ENCODE measurements at places on chromosomes 3 and 15. TPM values are rescaled to one million over a fixed set of nuclear protein-coding genes. Genes with fewer than 3 reads are reported as not detected.

PLSCR2 gene
- not detected for total RNA-seq

TMEM108 gene
- 0.12 TPM for total RNA-seq

GP9 gene
- total RNA-seq: not detected

ZSCAN2 gene
- total RNA-seq: 6.0 TPM

ZNF639 gene
- 14.9 TPM for total RNA-seq

FNDC3B gene
- total RNA-seq: 103 TPM

GOLGA8R gene
- 2.8 TPM for total RNA-seq

TRH gene
- not detected for total RNA-seq

CCDC13 gene
- total RNA-seq: 0.23 TPM

SMCO1 gene
- not detected for total RNA-seq

EPHA3 gene
- under 0.01 TPM for total RNA-seq

SHC4 gene
- total RNA-seq: 4.1 TPM

COLQ gene
- 0.35 TPM for total RNA-seq

TRAT1 gene
- total RNA-seq: not detected

GLT8D1 gene
- total RNA-seq: 105 TPM

SERF2 gene
- total RNA-seq: 435 TPM

NANOGP8 gene
- not detected for total RNA-seq

LSG1 gene
- total RNA-seq: 27.1 TPM

PTH1R gene
- total RNA-seq: 0.15 TPM

CLSTN2 gene
- total RNA-seq: 0.82 TPM

GPR176 gene
- total RNA-seq: 163 TPM

TRIM42 gene
- total RNA-seq: not detected

GTF2A2 gene
- 25.9 TPM for total RNA-seq

FILIP1L gene
- 8.5 TPM for total RNA-seq

ANKUB1 gene
- total RNA-seq: not detected

ZDHHC19 gene
- not detected for total RNA-seq

SLC22A14 gene
- total RNA-seq: 0.23 TPM

DNAH12 gene
- total RNA-seq: under 0.01 TPM

SEMA6D gene
- total RNA-seq: 14.9 TPM

MINAR1 gene
- total RNA-seq: 0.98 TPM

CD200R1 gene
- total RNA-seq: 0.08 TPM

IMPG2 gene
- total RNA-seq: 0.23 TPM

ROPN1 gene
- total RNA-seq: not detected

KNG1 gene
- not detected for total RNA-seq

NUP210 gene
- not detected for total RNA-seq

MEIS2 gene
- 57.7 TPM for total RNA-seq

IL17RE gene
- total RNA-seq: 0.23 TPM

C3orf85 gene
- not detected for total RNA-seq

SLC27A2 gene
- not detected for total RNA-seq

COL6A5 gene
- total RNA-seq: 0.12 TPM

ASB14 gene
- not detected for total RNA-seq

NPAP1 gene
- not detected for total RNA-seq

CHL1 gene
- not detected for total RNA-seq

LEKR1 gene
- 0.47 TPM for total RNA-seq

TMEM266 gene
- 0.82 TPM for total RNA-seq

SPTBN5 gene
- 0.23 TPM for total RNA-seq

CCDC9B gene
- 38.0 TPM for total RNA-seq

TMEM89 gene
- total RNA-seq: not detected

ITPKA gene
- 0.60 TPM for total RNA-seq

Measured in smooth muscle cell of the coronary artery (primary cell).